ENCODE measurements at places on chromosomes 7 and 10. TPM values are rescaled to one million over a fixed set of nuclear protein-coding genes. Genes with fewer than 3 reads are reported as not detected.
A peak's percentile ranks its signal among the peaks of the same experiment; 100 is the strongest.

The OPN4 gene
- total RNA-seq = 1.1 TPM

GRCh38 chr7:28151965-28152364 is 28.6 kb downstream of the JAZF1 start:
- DNase-seq = no peak

- no peak for DNase-seq
These were observed 267.2 kb upstream of the SLC26A5 start for GRCh38 chr7:103712991-103713778.

GRCh38 chr7:150420987-150421674 is 29.3 kb upstream of the GIMAP8 start:
- DNase-seq = peak; percentile 90

The AQP1 gene
- total RNA-seq = 291 TPM

The PSD gene
- total RNA-seq = 0.44 TPM

DNA sequence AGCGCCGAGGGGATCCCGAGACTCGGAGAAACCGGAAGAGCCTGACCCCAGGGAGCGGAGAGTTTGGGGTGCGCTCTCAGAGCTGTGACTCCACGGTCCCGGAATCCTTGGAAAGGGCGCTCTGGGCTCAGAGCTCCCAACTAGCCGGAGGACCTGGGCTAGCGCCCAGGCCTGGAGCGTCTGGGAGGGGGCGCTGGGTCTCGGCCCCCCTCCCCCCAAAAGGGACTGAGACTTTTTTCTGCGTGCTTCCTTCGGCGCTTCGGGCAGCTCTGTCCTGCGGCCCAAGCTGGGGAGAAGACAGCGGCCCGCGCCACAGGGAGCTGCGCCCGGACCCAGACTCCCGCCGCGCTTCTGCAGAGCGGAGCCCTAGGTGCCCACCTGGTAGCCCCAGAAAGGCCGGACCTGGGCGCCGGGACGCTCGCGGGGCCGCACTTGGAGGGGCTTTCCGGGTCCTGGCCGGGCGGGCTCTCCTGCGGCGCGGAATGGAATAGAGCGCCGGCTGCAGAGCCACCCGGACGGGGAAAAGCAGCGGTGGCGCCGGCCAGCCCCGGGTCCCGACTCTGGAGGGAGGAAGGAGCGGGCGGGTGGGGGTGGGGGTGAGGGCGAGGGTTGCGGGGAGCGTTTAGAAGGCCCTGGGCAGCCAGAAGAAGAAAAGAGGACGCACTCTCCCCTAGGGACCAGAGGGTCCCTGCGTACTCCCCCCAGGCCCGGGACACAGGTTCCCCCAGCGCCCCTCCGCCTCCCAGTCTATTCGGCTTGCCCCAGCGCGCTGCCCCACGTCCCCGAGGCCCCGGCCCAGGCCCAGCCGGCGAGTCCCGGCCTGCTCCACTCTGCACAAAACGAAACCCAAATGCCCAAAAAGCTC is 4.7 kb downstream of the ZNF503 start:
- DNase-seq = no peak
